NCI-H446 treated with DMSO at 0.1 percent for 48 hours (cell line): ENCODE measurements at places on chromosomes 16 and 17.

- DNase-seq, result no peak
Observed at GRCh38 chr16:28494121-28494851, at the start of gene APOBR. APOBR (plus strand) TSS chr16:28494643; CDS start chr16:28494682, 39 bp downstream.

GRCh38 chr16:70675851-70676513 lies 9.9 kb downstream of the MTSS2 start:
- no peak for DNase-seq

DNA sequence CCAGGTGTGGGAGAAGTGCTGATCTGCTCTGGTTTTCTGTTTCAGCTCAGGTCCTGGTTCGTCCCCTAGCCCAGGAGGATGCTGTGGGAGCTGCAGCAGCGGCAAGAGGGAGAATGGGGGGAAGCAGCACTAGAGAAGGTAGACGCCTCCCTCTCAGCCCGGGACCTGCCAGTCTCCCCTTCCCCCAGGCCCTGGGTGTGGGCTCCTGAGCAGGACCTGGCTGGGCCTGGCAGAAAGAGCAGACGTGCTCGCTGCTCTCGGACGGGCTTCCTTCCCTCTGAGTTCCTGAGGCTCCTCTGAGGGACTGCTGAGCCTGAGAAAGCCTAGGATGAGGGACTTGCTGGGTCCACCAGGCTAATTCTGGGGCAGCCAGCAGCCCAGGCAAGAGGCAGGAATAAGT lies 3.1 kb downstream of the PRCD start:
- no peak for DNase-seq

GRCh38 chr16:49355933-49356665 lies 17.5 kb upstream of the C16orf78 start:
- no peak for DNase-seq

DNA sequence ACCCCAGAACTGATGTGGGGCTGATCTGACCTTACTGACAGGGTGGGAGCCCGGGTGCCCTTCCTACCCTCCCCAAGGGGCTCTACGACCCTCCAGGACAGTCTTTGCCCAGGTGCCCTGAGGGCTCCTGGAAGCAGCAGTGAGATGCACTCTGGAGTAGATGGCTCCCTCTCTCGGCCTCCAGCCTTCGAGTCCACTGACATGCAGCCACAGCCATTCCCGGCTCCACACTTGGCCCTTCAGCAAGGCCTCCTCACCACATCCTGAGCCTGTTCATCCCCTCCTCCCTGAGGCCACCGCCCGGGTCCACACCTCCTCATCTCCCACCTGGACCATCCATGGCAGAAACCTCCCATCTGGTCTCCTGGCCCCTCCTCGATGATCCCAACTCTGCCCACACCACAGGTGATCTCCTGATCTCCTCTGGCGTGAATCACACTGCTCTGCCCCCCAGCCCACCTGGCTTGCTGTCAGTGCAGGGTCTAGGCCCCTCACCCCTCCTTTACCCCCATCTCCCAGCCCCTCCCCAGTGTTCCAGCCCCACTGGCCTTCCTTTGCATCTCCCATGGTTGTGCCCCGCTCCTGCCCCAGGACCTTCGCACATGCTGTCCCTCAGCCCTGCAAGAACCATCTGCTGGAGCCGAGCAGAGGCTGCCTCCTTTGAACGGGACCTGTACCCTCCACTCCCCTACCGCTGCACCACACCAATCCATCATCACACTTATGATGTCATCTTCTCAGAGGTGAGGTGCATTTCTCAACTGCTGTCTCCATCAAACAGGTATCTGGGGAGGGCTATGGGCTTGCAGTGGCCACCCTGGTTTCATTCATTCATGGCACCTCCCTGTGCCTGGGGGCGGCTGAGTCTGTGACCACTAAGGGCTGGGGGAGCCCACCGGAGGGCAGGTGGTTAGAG lies 44.7 kb downstream of the SOCS1 start:
- DNase-seq, result no peak

DNA sequence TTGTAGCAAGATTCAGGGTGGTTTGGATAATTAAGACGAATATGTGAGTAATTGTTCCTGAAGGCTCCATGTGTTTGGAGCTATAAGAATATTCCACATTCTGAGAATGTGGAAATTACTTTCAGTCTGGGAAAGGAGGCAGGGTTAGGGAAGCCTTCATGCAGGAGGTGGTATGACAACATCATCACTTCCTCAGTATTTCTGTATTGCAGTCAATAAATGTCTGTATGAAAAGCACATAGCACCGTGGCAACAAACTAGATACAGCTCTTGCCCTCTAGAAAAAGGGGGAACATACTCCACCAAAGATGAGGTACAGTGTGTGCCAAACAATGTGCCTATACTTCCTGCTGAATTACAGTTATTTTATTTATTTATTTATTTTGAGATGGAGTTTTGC lies 26.1 kb upstream of the DHRS7B start:
- no peak for DNase-seq

GRCh38 chr17:51751072-51751471 lies 407.4 kb downstream of the CA10 start:
- no peak for DNase-seq

- no peak for DNase-seq
Observed at GRCh38 chr17:12053552-12053951, 32.9 kb downstream of the MAP2K4 start.

DNA sequence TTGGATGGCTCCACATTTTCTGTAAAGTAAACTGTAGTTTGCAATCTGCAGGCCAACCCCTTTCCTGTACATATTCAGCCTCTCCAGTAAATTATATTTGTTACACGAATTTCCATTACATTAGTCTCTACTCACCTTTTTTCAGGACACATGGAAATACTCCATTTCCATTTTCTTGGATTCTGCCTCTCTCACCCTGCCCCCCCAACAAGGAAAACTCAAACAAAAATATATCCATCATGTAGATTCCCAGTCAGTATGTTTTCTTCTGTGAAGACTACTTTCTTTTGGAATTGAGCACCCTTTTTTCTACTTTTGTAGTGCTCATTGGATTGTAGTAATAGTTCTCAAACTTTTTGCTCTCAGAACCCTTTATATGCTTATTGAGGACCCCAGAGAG lies 2.9 kb downstream of the PPM1D start:
- no peak for DNase-seq

- DNase-seq, result no peak
Observed at GRCh38 chr17:8905331-8905730, 37.9 kb upstream of the PIK3R6 start.

GRCh38 chr17:42895185-42895555 lies 5.4 kb upstream of the G6PC1 start:
- peak; percentile 56 for DNase-seq

DNA sequence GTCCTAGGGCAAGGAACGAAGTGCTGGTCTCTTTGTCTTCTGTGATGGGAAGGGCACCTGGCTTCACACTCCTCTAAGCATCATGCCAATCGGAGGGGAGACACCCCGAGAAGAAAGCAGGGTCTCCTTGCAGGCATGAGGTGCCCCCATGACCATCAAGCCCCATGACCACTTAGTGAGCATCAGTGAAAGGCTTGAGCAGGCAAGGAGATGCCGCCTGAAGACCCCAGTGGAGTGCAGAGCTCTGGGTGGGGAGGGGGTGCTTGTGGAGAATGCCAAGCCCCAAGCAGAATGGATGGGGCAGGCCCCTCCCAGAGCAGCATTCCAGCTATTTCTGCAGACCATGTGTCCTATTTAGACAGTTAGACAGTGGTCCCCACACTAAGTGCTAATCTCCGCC lies 232.7 kb upstream of the TNRC6C start:
- no peak for DNase-seq

GRCh38 chr16:53042235-53042701 lies 10.4 kb downstream of the CHD9NB start:
- DNase-seq, result no peak

GRCh38 chr17:2040942-2041560 lies 771 bp upstream of the OVCA2 start:
- DNase-seq, result no peak

- DNase-seq, result no peak
Observed at GRCh38 chr17:61475726-61476125, 23.5 kb downstream of the TBX4 start.

DNA sequence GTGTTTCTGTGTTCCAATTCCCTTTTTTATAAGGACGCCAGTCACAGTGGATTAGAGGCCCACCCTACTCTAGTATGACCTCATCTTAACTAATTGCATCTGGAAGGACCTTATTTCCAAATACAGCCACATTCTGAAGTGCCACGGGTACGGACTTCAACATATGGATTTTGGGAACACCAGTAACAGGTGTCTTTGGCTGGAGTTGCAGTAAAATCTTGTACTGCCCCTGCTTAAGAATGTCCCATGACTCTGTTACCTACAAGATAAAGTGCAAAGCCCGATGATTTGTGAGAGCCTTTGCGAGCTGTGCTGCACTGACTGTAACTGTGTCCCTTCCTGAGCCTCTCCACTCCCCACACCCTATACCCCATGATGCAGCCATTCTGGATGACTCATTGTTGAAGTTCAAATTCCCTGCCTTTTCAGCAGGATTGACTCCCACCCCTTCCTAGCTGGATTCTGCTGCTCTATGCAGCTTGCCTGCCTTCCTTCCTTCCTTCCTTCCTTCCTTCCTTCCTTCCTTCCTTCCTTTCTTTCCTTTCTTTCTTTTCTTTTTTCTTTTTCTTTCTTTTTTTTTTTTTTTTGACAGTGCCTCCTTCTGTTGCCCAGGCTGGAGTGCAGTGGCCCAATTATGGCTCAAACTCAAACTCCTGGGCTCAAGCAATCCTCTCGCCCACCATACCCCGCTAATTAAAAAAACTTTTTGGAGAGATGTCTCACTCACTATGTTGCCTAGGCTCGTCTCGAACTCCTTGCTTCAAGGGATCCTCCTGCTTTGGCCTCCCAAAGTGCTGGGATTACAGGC lies 2.1 kb downstream of the HCRT start:
- DNase-seq, result no peak

DNA sequence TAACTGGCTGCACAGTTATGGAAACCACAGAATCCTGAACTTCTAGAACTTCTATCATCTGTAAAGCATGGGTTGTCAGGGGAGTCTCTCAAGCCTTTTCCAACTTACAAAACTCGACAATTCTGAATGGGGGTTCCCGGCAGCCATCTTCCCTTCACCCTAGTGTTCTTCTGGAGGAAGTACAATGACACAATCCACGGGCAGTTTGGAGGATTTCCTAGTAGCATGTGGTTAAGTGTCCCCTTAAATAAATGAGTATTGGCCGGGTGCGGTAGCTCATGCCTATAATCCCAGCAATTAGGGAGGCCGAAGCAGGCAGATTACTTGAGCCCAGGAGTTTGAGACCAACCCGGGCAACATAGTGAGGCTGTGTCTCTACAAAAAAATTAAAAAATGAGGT lies 2.1 kb downstream of the SLC16A6 start:
- no peak for DNase-seq

DNA sequence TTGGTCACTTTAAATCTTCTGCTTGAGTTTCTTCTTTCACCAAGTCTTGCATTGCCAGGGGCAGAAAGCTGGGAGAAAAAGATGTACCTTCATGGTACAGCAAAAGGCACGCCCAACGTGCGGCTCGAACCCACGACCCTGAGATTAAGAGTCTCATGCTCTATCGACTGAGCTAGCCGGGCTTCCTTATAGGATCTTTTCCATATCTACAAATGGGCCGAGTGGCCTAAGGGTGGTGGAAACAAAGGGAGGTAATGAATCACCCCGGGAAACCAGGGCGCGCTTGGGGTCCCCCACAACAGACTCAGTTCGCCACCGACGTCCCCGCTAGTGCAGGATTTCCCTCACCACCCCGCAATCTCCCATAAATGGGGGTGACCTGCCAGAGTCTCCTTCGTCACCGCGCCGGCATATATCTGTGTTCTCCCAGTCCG lies 7.5 kb upstream of the OR1F1 start:
- DNase-seq, result no peak

- DNase-seq, result no peak
Observed at GRCh38 chr16:70686376-70687101, 686 bp upstream of the MTSS2 start.

- DNase-seq, result peak; percentile 61
Observed at GRCh38 chr17:73156887-73157520, 7.8 kb upstream of the SSTR2 start.

- peak; percentile 71 for DNase-seq
Observed at GRCh38 chr17:5500589-5501391, 14.4 kb downstream of the MIS12 start.

GRCh38 chr17:31527606-31528005 lies 136.1 kb downstream of the RAB11FIP4 start:
- DNase-seq, result no peak

- no peak for DNase-seq
Observed at GRCh38 chr16:70687671-70688245, 1.9 kb upstream of the MTSS2 start.

DNA sequence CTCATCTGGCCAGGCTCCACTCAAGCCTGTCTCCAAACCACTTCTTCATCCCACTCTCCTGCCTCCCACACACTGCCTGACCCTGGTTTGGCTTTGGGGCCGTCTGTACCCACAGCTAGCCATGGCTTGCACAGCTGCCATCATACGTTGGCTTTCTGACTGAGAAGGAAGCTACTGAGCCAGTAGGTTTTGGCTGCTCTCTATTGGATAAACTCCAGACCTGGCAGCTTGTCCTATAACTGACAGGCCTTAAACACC lies 3.9 kb downstream of the MIF4GD start:
- DNase-seq, result peak; percentile 16

DNA sequence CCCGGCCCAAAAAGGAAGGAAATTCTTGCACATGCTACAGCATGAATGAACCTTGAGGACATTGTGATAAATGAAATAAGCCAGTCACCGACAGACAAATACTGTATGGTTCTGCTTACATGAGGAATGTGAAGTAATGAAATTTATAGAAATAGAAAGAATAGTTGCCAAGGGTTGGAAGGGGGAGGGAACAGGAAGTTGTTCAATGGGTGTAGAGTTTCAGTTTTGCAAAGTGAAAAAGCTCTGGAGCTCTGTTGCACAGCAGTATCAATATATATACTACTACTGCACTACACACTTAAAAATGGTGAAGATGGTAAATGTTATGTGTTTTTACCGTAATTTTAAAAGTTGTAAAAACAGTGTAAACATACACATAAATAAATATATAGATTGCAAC lies 43.7 kb downstream of the PKD1L3 start:
- no peak for DNase-seq

GRCh38 chr17:45277992-45278391 lies 16.1 kb upstream of the SPATA32 start:
- DNase-seq, result no peak

DNA sequence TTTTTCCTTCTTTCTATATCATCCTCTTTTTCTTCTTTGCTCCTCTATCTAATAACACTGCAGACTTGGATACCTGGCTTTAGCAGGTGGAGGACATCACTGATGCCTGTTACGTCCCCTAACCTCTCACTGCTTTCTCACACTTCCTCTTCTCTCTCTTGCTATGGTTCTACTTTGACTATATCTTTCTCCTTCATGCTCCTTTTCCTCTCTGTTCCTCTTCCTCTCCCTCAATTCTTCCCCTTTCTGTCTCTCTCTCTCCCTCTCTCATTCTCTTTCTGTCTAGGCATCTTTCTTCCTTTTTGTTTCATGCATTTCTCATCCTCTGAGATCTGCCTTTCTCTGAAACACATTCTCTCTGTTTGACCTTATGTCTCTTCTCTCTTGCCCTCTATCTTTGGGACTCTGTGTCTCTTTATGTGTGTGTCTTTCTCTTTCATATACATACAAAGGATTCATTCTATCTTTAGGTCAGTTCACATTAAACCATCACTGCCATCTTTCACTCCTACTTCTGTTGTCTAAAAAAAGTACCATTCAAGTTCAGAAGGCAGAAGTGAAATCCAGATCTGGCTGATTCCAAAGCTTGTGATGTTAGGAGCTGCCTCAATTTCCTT lies 353.7 kb downstream of the SHISA9 start:
- no peak for DNase-seq
